ENCODE measurements at places on chromosomes 7 and 10. TPM values are rescaled to one million over a fixed set of nuclear protein-coding genes. Genes with fewer than 3 reads are reported as not detected.

DYDC2 gene
- polyA plus RNA-seq: 1.4 TPM

LRRN3 gene
- 0.27 TPM for polyA plus RNA-seq

GRCh38 chr7:47503281-47503680 is 78.6 kb downstream of the TNS3 start:
- H3K27me3 ChIP-seq: no peaks in the 10 kb centered on the region
- H3K4me1 ChIP-seq: peaks cover 74% of the 10 kb centered on the region
- H3K36me3 ChIP-seq: peaks cover 9% of the 10 kb centered on the region
- DNase-seq: no peak
- peak overlapping the region; percentile 79 for H3K27ac ChIP-seq
- no peak overlapping the region for H3K4me3 ChIP-seq

GRCh38 chr10:44415121-44415520 is 30.2 kb upstream of the CXCL12 start:
- no peak overlapping the region for H3K4me3 ChIP-seq
- H3K27me3 ChIP-seq: no peaks in the 10 kb centered on the region
- H3K4me1 ChIP-seq: no peaks in the 10 kb centered on the region
- H3K36me3 ChIP-seq: no peaks in the 10 kb centered on the region
- no peak overlapping the region for H3K27ac ChIP-seq

ABCB4 gene
- polyA plus RNA-seq: 0.16 TPM

NPTX2 gene
- polyA plus RNA-seq: 0.27 TPM

LIPJ gene
- not detected for polyA plus RNA-seq

PDZD8 gene
- 5.8 TPM for polyA plus RNA-seq

DNA sequence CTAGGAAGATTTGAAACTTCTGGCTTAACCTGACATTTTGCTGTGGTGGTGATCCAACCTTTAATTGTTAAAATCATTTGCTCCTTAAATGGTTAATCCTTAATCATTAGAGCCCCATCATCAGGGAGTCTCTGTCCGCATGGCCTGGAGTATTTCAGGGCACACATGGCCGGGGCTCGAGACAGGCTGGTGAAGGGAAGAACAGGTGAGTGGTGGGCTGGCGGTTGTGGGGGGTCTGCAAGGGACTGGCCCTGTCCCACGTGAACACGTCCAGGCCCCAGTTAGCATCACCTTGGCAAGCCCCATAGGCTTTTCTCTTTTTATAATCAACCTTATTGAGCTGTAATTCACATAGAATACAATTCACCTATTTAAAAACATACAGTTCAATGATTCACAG is 109.5 kb downstream of the DNAJB6 start:
- no peaks in the 10 kb centered on the region for H3K4me1 ChIP-seq
- H3K36me3 ChIP-seq: no peaks in the 10 kb centered on the region
- H3K27me3 ChIP-seq: no peaks in the 10 kb centered on the region
- DNase-seq: no peak

GRCh38 chr10:5419466-5420094 is 7.2 kb downstream of the NET1 start:
- no peak for DNase-seq
- no peak overlapping the region for H3K4me3 ChIP-seq
- H3K27me3 ChIP-seq: no peaks in the 10 kb centered on the region
- no peaks in the 10 kb centered on the region for H3K4me1 ChIP-seq
- no peak overlapping the region for H3K27ac ChIP-seq
